ENCODE measurements at places on chromosomes 5 and 9. TPM values are rescaled to one million over a fixed set of nuclear protein-coding genes. Genes with fewer than 3 reads are reported as not detected.

- DNase-seq: no peak
Observed at GRCh38 chr5:128334010-128334716, 203.9 kb downstream of the FBN2 start.

DNA sequence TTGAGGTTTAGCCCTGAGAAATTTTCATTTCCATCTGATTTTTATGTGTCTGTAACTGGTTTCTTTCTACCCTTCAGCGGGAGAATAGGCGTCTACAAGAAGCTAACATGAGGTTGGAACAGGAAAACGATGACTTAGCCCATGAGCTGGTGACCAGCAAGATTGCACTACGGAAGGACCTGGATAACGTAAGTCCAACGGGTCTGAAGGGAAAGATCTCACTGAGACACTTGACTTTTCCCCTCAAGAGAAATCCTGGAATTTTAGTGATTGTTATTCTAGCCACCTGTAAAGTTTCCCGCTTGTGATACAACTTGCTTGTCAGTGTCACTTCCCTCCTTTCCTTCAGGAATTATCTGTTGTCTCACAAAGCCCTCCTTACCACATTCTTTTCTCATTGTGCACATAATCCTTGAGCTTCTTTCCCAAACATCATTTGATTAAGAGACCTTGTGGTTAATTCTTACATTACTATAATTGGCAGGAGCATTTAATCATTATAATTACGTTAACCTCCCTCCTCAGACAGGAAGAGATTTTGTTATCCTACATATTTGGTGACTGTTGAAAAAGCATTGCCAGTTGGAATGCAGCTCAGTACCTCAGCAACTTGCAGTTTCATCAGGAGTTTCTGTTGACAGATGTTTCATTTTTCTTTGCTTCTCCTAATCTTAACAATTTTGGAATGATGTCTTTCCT lies 56.9 kb downstream of the GPR21 start:
- DNase-seq: no peak

- DNase-seq: no peak
Observed at GRCh38 chr5:166436872-166437271, 1854.6 kb upstream of the WWC1 start.

DNA sequence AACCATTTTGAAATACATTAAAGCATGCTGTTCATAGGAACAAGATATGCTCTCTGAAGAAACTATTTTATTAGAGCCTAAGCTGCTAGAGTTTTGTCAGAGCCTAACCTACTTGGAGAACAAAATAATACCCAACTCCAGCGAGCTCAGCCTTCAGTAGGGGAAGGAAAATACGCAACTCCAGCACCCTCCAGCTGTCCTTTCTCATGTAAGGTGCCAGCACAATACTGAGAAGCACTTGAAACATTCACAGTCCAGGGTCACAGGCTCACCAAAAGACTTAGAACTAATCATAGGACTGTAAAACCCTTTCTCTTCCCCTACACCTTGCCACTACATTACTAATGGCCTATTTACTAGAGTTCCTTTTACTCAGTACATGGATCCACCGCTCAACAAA lies 18.9 kb downstream of the DPYSL3 start:
- DNase-seq: no peak

- no peak for DNase-seq
Observed at GRCh38 chr9:116549061-116549664, 137.9 kb upstream of the TRIM32 start.

DNA sequence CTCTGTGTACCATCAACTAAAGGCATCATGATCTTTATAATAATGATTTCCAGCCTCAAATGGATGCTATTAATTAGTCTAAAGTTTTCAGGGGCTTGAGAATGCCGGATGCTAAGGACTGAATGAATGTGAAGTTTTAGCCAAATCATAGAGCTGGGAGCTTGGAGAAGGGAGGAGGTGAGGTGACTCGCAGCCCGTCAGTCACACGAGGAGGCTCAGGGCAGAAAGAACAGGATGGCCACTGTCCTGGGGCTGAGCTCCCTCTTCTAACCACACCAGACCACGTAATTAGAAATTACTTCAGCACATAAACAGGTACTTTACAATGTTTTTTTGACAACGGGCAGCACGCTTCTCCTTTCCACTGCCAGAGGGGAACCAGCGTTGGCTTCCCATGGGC lies 222.6 kb downstream of the NPR3 start:
- DNase-seq: no peak

GRCh38 chr5:57692582-57693487 lies 210.2 kb upstream of the ACTBL2 start:
- no peak for DNase-seq

DNA sequence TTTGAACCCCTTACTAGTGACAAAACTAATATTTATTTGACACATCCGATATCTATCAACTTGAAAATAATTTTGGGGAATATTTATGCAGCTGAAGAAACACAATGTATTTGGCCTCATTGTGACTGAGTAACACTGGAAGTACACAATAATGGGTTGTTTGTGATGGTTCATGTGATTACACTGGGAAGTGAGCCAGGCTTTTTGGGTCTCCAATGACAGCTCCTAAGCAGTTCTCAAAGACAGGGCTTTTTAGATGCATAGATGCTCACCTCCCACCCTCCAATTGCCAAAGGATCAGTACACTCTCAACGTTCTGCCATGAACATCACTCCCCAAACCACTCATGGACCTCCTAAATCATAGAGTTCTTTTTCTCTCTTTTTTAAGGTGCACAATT lies 170.0 kb downstream of the SLC24A2 start:
- no peak for DNase-seq

GRCh38 chr9:75053869-75054268 lies 25.8 kb upstream of the CARNMT1 start:
- DNase-seq: no peak

- DNase-seq: no peak
Observed at GRCh38 chr9:124295159-124295794, 37.5 kb downstream of the NEK6 start.

- DNase-seq: no peak
Observed at GRCh38 chr5:120765189-120765588, 301.1 kb downstream of the PRR16 start.

DNA sequence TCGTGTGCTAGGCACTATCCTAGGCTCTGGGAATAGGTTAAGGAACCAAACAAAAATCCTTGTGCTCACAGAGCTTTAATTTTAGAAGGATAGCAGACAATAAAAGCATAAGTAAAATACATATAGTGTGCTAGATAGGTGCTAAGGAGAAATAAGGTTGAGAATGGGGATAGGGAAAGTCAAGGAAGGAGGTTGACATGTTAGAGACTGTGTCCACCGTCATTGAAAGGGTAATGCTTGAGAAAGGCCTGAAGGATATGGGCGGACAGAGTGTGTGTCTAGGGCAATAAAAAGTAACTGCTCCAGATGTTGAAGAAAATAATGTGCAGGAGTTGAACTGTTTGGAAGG lies 482 bp upstream of the TDRD7 start:
- DNase-seq: no peak

DNA sequence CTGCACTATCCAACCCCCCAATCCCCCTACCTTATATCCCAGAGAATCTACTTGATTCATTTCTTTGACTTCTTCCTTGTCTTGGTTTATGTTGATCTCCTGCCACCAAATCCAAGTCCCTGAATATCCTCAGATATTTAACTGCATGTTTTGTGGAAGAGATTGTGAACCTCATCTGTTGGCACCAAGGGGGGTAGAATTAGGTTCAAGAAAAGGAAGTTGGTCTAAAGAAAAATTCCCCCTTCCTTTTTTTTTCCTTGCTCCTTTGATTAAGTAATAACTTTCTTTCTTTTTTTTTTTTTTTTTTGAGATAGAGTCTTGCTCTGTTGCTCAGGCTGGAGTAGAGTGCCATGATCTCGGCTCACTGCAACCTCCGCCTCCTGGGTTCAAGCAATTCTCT lies 526 bp upstream of the CD14 start:
- no peak for DNase-seq

- no peak for DNase-seq
Observed at GRCh38 chr5:43182421-43182820, 9.6 kb upstream of the NIM1K start.

DNA sequence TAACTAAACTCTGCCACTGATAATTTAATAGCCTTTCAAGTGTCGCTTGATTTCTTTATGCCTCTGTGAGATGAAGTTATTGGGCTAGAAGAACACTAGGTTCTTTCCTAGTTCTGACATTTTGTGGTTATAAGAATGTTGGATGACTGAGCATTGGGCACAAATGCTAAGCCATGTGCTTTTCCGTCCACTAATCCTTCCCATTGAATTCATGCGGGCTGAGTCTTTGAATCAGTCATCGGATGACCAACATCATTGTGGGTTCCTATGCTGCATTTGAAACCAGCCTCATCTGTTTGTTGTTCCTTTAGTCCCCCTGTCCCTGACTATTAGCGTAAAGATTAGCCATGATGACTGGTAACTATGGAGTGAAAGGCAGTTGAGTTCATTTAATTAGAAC lies 58.5 kb downstream of the ALDH1A1 start:
- no peak for DNase-seq

GRCh38 chr5:127441799-127442484 lies 75.5 kb upstream of the PRRC1 start:
- no peak for DNase-seq

- DNase-seq: no peak
Observed at GRCh38 chr5:181108578-181109165, 22.3 kb downstream of the OR2V1 start.

- no peak for DNase-seq
Observed at GRCh38 chr9:15298362-15298761, 8.7 kb downstream of the TTC39B start.

DNA sequence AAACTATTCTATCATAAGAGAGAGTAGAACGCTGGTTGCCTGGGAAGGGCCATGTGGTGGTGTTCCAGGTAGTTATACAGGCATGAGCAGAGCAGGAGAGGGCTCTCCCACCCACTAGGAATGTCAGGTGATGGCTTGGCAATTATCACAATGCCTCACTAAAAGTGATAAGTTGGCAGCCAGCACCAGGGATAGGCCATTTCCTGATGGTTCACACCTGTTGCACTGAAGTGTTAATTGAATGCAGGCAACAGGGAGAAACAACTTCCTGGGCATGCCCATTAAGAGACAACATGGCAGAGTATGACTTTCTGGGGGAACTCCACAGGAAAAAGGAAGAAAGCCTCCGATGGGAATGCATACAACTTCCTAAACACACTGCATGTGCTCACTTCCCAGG lies 593.2 kb downstream of the ELAVL2 start:
- no peak for DNase-seq

- DNase-seq: no peak
Observed at GRCh38 chr5:127136908-127137307, 63.6 kb upstream of the C5orf63 start.

DNA sequence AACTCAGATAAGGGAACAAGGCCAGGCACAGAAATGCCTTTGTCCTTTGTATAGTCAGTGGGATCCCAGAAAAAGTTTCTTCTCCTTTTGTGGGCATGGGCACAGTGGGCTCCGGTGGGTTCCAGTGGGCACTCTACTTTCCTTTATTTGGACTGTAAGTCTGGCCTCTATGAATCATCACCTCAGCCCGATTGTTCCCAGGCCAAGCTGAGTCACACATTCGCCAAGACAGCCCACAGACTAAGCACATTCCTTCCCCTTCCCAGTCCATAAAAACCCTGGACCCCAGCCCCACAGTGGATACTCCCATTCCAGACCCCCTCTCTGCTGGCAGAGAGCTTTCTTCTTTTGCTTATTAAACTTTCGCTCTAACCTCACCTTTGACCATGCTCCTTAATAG lies 165.0 kb downstream of the FBXL17 start:
- DNase-seq: no peak

DNA sequence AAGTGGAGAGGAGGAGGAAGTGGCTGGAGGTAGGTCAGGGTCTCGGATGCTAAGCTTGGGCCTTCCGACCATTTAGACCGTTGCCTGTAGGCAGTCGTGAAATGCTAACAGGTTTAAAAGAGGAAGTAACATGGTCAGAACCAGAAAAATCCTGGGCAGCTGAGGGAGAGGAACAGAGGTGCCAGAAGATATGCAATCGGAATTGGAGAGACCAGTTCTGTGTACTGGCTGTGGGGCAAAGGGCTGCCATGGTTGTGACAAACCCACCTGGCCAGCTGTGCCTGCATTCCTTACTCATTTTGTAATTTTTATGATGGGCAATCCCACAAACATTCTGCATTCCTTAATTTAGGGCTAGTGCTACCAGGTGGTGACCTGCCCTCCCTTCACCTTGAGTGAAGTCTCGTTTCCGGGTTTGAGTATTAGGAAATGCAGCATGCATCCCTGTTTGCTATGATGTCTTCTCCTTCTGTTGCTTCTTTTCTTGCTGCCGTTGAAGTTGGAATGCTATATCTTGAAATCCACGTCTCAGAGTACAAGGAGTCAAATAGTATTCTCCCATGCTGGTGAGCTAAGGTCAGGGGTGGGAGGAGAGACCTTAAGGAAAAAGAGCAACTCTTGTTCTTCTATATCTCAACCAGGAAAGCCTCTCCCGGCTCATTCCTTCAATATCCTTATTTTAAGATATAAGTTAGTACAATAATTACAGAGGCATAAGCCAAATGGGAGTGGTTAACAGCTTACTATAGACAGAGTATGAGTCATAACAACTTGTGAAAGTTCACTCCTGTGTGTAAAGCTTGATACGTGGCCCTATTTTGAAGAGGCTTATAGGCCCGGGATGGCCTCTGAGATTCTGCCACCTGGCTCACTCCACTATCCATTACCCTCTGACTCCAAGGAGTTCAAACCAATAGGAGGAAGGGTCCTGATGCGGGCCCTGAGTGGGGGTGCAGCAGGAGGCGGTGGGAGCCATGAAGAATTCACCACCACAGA lies 37.0 kb downstream of the B4GALT1 start:
- no peak for DNase-seq

GRCh38 chr5:176861276-176861675 lies 37.9 kb downstream of the HK3 start:
- DNase-seq: no peak

GRCh38 chr5:124806373-124807077 lies 60.1 kb upstream of the ZNF608 start:
- DNase-seq: peak; percentile 82

- DNase-seq: no peak
Observed at GRCh38 chr5:158464383-158464782, 605.4 kb upstream of the CLINT1 start.

GRCh38 chr5:34914671-34915138 lies 599 bp downstream of the RAD1 start:
- peak; percentile 5 for DNase-seq

- DNase-seq: no peak
Observed at GRCh38 chr9:99828417-99829176, 6.9 kb downstream of the NR4A3 start.

DNA sequence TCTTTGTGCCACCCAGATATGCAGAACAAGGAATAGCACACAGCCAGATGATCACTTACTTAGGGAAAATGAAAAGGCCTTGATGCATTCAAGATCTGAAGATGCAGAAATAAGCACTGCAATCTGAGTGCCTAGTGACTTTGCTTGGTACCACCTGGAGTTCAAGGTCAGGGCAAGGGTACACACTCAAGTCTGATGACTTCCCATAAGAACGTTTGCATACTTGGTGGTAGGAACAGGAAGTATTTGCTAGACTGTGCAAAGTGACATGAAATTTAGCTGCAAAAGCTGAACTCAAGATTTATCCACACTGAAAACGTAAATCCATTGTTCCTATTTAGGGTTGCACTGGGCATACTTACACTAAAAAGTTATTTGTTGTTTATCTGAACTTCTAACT lies 177.1 kb downstream of the PIK3R1 start:
- no peak for DNase-seq

The TAL2 gene
- polyA plus RNA-seq: 1.6 TPM

The BTNL3 gene
- polyA plus RNA-seq: 0.11 TPM

The GARNL3 gene
- 14.6 TPM for polyA plus RNA-seq

The PHF24 gene
- polyA plus RNA-seq: 0.19 TPM

The F2RL1 gene
- polyA plus RNA-seq: 41.5 TPM

The MEIKIN gene
- polyA plus RNA-seq: not detected

The EPB41L4A gene
- polyA plus RNA-seq: 23.0 TPM

The FOXD4 gene
- 0.25 TPM for polyA plus RNA-seq

The PCDHB6 gene
- polyA plus RNA-seq: 3.8 TPM

The PCDHAC1 gene
- 0.04 TPM for polyA plus RNA-seq

The ARL14EPL gene
- not detected for polyA plus RNA-seq
